ENCODE measurements at places on chromosomes 4 and X.

GRCh38 chr4:177791188-177791587 is 349.0 kb upstream of the AGA start:
- no peak for DNase-seq

- DNase-seq, result no peak
Measured at GRCh38 chrX:109600237-109600651, 24.7 kb downstream of the KCNE5 start.

DNA sequence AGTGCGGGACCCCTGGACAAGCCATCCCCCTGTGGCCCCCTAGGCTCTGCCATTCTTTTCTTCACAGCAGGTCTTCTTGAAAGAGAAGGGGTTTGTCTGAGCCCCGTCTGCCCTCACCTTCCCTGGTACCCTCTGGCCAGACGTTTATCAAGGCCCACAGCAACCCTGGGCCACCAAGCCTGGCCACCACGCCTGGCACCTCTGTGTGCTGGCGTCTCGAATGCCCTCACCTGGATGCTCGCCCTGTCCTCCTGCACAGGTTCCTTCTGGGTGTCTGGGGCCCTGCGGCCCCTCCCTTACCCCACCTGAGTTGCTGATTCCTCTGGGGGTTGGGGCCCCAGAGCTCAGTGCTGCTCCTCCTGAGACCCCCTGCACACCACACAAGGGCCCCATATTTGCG is 25.1 kb downstream of the ADRA2C start:
- DNase-seq, result no peak

DNA sequence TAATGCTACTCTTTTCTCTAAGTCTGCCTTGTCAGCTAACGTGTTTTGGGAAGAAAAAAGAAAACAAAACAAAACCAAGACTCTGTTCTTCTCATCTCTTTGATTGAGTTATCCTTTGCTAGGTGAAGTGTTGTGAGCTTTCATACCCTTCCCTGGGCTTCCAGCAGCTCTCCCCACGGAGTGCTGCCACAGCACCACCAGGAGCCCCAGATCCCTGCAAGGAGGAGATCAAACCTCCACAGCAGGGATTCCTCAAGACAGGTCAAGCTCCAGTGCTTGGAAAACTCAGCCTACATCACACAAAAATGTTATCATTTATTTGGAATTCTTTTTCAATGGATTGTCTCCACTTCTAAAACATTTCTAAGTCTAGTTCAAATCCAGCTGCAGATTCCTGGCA is 1981.9 kb upstream of the TENM3 start:
- DNase-seq, result no peak

DNA sequence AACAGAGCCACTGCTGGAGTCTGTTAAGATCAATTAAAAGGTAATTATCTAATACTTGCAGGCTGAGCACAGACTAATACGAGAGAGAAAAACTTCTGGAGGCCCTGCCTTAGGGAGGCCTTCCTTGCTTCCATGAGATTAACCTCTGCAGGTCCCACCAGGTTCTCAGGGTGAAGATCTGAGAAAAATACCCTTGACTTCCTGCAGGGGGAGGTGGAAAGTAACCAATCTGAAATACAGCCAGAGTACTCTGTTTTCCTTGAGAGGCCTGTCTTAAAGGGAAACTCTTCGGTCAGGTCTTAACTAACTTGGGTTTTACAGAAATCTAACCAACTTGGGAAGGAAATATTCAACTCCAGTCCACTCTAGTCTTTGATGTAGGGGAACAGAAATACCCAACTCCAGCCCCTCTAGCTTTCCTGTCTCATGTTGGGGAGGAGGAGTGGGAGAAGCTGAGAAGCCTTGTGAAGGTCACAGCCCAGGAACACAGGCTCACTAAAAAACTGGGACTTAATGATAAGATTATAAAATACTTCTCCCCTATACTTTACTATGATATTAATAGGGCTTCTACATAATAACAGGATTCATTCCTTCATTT is 77.1 kb downstream of the TBCK start:
- DNase-seq, result no peak

- no peak for DNase-seq
Measured at GRCh38 chr4:158599150-158599549, 72.5 kb downstream of the C4orf46 start.

- no peak for DNase-seq
Measured at GRCh38 chr4:98473046-98473445, 185.4 kb downstream of the TSPAN5 start.

DNA sequence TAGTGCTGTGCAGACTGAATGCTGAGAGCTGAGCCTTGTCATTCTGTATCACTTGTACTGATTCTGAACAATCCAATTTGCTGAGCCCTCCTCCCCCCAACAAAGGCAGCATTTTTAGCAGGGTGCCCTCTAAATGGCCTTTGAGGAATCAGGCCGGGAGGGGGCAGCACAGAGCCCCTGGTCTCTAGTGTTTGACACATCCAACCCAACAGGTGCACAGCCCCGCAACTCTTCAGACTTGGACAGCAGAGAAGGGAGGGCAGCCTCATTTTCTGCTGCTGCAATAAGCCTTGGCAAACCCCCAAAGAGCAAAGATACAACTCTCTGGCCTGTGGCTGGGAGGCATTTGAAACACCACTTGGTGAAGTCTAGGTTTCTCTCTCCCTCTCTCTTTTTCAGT is 3.4 kb downstream of the ATP1B4 start:
- no peak for DNase-seq

GRCh38 chr4:40995850-40996249 is 218.5 kb downstream of the APBB2 start:
- DNase-seq, result no peak

DNA sequence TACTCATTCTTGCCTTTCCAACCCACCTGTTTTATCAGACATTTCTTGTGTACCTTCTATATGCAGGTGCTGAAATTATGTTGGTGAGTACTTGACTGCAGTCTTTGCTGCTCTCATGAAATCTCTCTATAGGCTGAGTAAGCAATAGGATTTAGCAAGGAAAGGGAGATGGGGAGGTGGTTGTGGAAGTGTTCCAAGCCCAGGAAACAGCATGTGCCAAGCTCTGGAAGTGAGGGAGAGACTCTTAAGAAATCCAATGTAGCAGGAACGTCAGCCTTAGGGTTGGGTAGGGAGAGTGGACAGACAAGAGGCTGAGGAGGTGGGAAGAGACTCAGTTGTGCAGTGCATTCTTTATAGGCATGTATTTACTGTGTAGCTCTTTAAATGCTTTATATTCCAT is 5.6 kb downstream of the SEPTIN11 start:
- no peak for DNase-seq

DNA sequence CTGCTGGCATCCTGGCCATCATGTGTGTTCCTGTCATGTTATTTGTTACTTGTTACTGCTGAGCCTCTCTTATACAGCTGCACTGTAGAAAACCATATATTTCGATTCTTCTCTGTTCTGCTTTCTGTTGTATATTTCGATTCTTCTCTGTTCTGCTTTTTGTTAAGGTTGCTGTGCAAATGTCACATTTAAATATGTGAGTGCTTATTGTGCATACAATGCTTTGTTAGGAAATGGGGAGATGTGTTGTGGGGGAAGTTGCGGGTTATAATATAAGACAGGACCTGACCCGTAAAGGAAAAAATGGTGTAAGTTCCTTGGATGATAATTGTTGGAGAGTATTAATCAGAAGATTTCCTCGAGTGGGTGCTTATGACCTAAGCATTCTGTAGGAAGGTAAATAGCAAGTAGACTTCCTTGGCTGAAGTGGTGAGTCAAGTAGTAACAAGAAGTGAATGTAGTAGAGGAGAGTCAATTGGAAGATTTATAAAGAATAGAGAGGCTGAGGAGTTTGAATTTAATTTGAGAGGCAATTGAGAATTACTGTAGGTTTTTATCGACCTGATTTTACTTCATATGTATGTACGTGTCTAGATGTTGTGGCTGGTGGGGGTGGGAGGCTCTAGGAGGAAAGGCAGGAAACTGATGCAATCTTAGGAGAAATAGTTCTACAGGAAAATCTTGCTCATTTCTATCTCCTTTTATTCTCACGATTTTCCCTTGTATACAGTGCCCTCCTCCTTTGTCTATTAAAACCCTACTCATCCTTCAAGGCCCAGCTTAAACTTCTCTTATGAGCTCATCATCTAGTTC is 8.5 kb downstream of the OGT start:
- no peak for DNase-seq

GRCh38 chr4:181830404-181831035 is 412.7 kb upstream of the TENM3 start:
- no peak for DNase-seq

DNA sequence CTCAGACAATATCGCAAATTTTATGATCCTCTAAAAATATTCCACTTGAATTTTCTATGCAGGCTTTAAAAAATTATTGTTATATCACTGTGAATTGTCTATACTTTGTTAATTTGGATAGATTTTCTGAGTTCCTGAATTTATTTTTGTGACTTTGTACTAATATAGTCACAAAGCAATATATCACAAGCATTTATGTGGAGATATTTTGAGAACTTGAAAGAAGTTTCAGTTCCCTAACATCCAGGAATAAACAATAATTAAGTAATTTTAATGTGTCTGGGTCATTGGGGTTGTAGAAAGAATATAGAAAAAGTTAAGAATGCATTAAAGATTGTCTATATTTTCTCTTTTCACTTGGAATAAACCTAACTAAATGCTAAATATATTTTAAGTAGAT is 32.0 kb downstream of the CXCL8 start:
- DNase-seq, result no peak

DNA sequence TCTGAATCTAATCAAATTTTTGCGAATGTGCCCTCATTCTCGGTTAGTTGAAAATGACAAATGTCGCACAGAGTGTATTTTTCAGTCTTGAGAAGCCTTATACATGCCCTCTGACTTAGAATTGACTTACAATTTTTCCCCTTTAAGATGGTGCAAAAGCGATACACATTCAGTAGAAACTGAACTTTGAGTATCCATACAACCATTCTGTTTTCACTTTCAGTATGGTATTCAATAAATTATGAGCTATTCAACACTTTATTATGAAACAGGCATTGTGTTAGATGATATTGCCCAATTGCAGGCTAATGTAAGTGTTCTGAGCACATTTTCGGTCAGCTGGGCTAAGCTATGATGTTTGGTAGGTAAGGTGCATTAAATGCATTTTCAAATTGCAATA is 43.4 kb downstream of the SLC9A7 start:
- DNase-seq, result no peak

DNA sequence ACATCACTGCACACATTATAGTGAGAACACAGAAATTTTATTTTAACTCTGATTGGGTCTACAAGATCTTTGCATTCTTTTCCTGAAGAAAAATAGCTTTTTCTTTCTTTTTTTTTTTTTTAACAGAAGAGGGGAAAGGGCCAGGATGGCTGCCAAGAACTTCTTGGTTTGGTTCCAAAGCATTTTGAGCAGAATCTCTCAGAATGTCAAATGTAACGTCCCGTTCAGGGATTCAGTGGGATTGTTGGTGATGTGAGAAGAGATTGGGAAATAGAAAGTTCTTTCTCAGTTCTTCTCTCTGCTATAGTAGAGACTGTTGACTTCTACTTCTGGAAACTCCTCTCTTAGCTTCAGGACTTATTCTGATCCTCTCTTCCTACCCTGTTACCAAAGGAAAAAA is 70.9 kb upstream of the CBR4 start:
- no peak for DNase-seq

GRCh38 chrX:39372115-39372514 is 570.9 kb downstream of the MID1IP1 start:
- no peak for DNase-seq

- no peak for DNase-seq
Measured at GRCh38 chr4:87865960-87866598, 33.3 kb downstream of the MEPE start.

DNA sequence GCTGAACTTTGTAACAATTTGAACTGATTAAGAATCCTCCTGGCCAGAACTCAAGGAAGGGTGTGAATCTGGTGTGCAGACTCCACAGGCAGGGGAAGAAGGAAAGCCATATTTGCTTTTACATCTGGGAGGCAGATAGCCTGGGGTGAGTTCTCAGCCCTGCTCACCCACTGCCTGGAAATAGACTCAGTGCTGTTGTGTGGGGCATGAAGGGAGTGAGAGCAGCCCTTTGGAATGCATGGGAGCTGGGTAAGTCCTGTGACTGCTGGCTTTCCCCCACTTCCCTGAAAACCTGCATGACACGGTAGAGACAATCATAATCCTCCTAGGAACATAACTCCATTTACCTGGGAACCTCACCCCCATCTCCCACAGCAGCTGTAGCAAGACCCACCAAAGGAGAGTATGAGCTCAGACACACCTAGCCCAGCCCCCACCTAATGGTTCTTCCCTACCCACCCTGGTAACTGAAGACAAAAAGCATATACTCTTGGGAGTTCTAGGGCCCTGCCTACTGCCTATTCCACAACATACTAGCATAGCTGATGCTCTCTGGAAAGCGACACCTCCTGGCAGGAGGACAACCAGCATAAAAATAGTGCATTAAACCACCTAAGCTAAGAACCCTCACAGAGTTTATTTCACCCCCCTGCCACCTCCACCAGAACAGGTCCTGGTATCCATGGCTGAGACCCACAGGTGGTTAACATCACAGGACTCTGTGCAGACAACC is 59.3 kb upstream of the UBQLN2 start:
- DNase-seq, result no peak

- no peak for DNase-seq
Measured at GRCh38 chr4:139273835-139274234, 6.2 kb downstream of the MGARP start.

DNA sequence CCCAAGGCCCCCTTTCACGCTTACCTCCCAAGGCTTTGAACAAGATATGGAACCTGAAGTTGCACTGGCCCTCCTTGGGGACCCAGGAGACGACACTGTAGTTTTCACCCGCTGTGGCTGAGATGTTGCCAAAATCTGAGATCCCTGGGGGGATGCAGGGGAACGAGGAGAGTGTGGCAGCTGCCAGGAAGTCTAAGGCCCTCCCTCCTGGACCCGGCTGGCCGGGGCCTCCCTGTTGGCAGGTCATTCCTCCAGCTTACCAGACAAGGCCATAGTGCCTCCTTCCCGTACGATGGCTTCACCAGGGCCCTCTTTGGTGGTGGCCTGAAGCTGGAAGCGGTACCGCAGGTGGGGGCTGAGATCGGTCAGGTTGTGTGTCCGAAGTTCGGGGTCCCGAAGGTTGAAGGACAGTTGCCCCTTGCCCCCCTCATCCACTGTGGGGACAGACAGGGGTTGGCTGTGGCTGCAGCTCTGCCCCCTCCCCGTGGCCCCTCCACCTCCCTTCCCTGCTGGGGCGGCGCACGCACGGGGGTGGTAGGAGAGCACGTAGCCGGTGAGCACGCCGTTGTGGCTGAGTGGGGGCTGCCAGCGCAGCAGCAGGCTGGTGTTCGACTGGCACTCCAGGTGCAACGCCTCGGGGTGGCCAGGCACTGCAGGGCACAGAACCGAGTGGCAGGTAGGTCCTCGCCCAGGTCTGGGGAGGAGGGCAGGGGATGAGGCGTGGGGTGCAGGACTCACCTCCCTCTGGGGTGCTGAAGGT is 21.2 kb downstream of the L1CAM start:
- DNase-seq, result no peak

GRCh38 chr4:1749826-1750225 is 28.5 kb downstream of the TACC3 start:
- no peak for DNase-seq

DNA sequence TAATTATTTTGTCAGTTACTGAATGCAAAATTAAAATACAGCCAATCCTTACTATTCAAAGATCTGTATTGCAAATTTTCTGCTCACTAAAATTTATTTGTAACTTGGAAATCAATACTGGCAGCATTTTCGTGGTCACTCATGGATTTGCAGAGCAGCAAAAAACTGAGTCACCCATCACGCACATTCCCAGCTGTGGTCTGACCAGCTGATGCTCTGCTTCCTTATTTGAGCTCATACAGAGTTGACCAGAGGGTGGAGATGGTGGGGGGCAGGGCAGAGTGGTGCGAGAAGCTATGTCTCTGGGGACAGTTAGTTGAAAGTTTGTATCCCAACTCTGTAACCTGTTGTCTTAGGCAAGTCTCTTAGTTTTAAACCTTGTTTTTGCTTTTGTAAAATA is 214.8 kb downstream of the SPCS3 start:
- DNase-seq, result no peak

All from stimulated activated CD8-positive, alpha-beta memory T cell treated with anti-CD3 and anti-CD28 coated beads, Interleukin-15, amount 100 ng/mL, for 4 hours (primary cell).